ENCODE measurements at places on chromosomes 6 and 20.
A peak's percentile ranks its signal among the peaks of the same experiment; 100 is the strongest.

DNA sequence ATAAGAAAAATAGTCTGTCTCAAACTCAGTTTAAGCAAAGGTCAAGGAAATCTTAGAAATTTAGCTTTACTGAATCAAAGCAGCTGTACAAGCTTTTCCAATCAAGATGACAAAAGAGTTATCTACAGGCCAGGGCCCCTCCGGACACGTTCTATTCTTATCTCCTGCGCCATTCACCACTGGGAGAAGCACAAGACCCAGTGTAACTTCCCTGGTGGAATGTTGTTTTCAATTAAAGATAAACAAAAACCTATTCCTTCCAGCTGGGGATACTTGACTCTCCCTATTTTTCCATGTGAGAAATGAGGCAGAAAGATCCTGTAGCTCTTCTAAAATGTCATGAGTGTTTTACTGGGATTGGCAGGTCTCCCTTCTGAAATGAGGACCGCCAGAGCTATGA lies 123.3 kb downstream of the TBX18 start:
- DNase-seq = peak; percentile 32

- DNase-seq = no peak
These were observed 113.2 kb downstream of the PRDM1 start for GRCh38 chr6:106199331-106199730.

DNA sequence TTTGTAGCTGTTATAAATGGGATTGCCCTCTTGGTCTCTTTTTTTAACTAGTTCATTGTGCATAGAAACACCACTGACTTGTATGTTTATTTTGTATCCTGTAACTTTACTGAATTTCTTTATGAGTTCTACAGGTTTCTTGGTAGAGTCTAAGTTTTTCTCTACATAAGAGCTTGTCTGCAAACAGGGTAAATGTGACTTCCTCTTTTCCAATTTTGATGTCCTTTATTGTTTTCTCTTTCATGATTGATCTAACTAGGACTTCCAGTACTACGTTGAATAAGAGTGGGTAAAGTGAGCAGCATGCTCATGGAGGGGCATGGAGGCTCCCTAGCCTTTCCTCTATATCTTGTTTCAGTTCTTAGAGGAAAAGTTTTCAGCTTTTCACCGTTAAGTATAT lies 3.0 kb upstream of the WFDC10A start:
- DNase-seq = no peak

- peak; percentile 13 for DNase-seq
These were observed 158.3 kb downstream of the OPRM1 start for GRCh38 chr6:154197196-154197860.

GRCh38 chr6:143485967-143486366 lies 25.6 kb downstream of the FUCA2 start:
- peak; percentile 26 for DNase-seq

- peak; percentile 69 for DNase-seq
These were observed 68.8 kb upstream of the EPB41L1 start for GRCh38 chr20:36085686-36086267.

- no peak for DNase-seq
These were observed 148.3 kb upstream of the STXBP5 start for GRCh38 chr6:147055821-147056392.

DNA sequence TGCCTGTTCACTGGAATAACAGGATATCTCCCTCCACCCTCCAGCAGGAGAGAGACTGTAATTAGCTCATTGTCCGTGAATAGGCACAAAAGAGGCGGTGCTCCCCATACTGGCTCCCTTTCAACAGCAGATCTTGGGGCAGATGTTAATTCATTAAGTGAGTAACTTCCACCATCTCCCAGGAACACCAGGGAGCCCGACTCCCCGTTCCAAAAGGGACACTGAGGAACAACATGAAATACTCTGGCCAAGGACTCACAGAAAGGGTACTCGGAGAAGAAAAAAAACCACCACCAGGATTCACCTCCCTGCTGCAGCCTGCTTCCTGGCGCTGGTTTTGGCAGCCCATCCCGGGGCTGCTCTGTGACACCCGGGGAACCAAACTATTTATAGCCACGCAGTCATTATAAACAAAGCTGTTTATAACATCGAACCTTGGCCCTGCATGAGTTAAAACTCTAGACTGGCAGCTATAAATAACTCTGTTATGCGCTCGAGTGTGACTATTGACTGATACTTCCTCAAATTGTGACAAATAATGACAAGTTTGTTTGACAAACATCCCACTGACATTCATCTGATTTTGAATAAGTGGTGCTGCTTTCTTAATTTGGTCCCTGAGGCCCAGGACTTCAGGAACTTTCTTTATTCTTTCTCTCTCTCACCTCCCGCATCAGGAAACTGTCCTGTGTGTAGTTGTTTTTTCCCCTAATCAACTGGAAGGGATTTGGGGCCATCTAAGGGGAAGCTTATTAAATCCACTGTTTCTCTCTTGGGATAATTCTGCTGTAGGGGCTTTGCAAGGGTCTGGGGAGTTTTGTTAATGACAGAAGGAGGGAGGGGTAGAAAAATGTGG lies 521.6 kb downstream of the CD83 start:
- peak; percentile 60 for DNase-seq

DNA sequence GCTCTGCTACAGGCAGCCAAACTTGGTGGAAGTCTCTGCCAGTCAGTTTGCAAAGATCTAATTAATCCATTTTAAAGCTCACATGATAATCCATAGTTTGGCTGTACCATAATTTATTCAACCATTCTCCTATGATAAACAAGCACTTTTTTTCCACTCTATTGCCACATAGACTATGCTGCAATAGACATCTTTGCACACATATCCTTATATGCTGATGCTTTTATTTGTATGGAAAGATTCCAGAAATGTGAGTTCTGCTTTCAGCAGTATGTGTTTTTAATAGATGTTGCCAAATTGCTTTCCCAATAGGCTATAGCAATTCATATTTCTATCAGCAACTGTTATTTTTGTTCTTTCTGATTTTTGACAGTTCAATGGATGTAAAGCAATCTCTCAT lies 628.0 kb downstream of the KIF16B start:
- no peak for DNase-seq

DNA sequence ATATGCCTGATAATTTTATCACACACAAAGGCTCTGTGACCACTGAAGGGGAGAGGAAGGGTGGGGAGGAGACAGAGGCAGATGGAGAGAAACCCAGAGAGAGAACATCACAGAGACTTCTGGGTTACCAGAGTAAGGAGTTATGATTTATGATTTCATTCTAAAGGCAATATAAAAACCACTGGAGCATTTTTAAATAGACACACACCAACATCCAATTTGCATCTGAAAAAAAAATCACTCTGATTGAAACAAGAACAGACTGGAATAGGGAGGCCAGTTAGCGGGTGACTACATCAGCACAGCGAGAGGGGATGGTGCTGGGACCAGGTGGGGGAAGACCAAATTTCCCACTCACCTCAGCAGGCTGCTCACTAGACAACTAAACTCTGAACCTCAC lies 104.8 kb downstream of the AGPAT4 start:
- DNase-seq = no peak

DNA sequence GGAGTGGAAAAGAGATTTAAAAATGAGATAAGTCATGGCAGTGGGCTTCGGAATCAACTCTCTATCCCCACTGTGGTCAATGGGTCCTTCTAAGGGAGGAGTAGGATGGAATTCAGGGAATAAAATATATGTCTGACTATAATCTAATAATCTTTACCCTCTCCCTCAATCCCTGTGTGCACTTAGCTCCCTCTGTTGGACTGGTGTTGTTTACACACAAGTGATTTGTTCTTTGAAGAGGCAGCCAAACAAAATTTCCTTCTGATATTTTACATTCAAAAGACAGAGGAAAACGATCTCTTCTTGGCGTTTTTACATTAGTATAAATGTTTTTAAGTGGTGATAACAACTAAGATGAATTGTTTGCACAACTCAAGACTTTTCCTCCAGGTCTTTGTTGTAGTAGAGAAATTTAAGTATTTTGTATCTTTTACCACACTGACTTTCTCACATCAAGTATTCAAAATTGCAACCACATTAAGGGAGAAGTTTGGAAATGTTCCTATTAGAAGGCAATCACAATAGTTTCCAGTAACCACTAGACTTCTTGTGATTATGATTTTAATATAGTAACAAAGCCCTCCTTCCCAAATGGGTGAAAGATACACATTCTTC lies 317.8 kb downstream of the CENPW start:
- peak; percentile 47 for DNase-seq

GRCh38 chr6:150599199-150600009 lies at the start of gene PLEKHG1:
PLEKHG1 (plus strand) TSS chr6:150599885; CDS start chr6:150733682, 133,797 bp downstream.
- peak; percentile 42 for DNase-seq

DNA sequence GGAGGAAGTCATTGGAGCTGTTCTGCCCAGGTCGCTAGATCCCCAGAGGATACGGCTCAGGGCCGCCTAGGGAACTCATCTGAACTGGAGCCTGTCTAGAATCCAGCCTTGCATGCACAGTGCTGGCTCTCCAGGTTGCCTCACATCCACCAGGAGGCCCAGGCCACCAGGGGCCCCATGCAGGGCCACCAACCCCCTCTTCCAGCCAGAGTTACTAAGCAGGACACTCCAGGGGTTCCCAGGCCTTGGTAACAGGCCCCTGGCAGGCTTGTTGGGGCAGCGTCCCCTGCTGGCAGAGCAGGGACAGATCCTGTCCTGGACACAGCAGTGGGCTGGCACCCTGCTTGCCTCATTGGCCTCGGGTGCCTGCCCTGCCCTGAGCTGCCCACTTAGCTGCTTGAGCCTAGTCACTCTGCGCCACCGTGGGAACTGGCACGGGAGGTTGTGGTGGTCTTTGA lies 35.3 kb downstream of the EFCAB8 start:
- DNase-seq = peak; percentile 23

DNA sequence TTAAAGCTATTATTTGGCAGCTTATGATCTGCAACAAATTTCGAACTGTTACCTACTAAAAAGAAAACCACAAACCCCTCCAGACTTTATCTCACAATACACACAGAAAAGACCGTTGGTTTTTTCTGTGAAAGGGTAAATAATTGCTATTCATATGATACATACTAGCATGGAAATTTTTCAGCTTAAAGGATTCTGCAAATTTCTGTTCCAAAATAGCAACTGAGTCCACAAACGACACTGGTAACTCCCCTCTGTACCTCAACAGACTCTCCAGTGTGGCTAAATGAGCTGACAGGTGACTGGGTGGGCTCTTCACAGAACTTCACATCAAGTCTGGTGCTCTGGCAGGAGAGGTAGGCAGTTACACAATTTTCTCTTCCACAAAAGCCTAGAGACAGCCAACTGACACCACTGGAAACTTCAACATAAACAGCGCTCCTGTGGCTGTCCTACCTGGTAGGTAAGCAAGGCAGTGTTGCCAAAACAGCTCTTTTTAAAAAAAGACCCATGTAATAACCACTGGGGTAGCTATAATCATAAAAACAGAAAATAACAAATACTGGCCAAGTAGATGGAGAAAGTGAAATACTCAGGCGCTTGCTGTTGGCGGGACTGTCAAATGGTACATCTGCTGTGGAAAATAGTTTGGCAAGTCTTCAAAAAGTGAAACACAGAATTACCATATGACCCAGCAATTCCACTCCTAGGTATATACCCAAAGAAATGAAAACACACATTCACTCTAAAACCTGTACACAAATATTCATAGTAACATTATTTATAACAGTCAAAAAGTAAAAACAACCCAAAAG lies 37.8 kb downstream of the ELOVL5 start:
- no peak for DNase-seq

- peak; percentile 73 for DNase-seq
These were observed 14.3 kb upstream of the SPAG4 start for GRCh38 chr20:35600993-35601973.

GRCh38 chr6:3722785-3723184 lies 28.7 kb downstream of the PXDC1 start:
- peak; percentile 47 for DNase-seq

DNA sequence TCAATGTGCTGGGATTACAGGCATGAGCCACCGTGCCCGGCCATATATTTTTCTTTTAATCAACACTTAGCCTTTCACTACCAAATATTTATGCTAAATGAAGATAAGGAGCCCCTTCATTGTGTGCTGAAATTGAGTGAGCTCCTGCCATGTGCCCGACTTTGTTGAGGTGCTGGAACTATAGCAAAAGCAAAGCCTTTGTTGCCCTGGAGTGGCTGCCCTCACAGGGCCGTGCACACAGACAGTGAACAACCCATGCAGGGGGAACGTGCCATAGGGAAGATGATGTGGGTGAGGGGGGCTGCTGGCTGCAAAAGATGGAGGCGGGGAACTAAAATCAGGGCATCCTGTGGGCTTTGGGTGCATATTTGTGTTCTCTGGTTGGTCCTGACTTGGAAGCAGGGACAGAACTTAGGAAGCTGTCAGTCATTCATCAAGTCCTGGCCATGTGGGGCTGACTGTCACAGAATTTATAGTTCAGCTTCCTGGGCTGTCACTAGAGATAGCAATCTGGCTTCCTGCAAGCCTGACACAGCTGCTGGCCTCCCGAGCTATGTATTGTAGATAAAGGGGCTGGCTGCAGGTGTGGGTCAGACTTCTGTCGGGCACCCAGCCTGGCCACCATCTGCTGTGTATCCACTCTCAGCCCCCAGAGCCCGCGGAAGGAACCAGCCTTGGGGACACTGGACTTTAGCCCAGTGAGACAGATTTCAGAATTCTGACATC lies 56.8 kb upstream of the MPC1 start:
- no peak for DNase-seq

- DNase-seq = peak; percentile 88
These were observed 51.8 kb downstream of the SSR1 start for GRCh38 chr6:7261032-7261841.

DNA sequence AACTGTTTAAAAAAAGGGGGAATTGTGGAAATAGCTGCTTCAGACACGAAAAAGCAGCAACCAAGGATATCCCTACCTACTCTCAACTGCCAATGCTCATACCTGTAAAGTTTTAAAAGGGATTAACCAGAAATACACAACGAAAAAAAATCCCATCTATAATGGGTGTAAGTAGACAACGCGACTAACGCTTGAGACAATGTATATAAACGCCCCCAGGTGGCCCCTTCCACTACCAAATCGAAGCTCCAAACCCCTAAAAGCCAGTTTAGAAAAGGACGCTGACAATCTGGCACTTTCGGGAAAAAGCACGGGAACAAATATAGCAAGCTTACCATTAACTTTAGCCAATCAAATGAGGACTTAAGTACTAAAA lies 94.5 kb upstream of the BTN3A2 start:
- DNase-seq = no peak

DNA sequence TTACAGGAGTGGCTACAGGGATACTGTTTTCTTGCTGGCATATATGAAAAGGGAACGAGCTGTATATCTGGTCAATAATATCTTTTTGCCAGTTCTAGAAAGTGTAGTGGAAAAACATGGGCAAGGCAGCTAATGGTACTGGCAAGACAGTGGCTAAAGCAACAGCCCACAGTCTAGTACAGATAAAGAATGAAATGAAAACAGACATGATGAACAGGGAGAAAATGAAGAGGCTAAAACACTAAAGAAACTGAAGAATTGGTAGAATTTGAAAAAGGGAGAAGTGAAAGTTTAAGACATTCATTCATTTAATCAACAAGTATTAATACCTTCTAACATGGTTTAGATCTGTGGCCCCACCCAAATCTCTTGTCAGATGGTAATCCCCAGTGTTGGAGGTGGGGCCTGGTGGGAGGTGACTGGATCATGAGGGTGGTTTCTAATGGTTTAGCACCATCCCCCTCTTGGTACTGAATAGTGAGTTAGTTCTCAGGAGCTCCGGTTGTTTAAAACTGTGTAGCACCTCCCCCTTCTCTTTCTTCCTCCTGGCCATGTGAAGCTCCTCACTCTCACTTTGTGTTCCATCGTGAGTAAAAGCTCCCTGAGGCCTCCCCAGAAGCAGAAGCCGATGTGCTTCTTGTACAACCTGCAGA lies 18.1 kb downstream of the FAM184A start:
- no peak for DNase-seq

GRCh38 chr20:16337707-16338106 lies 235.5 kb downstream of the KIF16B start:
- no peak for DNase-seq

- no peak for DNase-seq
These were observed 152.0 kb upstream of the SGK1 start for GRCh38 chr6:134469702-134470456.
